ENCODE measurements at places on chromosomes 12 and 14.

DNA sequence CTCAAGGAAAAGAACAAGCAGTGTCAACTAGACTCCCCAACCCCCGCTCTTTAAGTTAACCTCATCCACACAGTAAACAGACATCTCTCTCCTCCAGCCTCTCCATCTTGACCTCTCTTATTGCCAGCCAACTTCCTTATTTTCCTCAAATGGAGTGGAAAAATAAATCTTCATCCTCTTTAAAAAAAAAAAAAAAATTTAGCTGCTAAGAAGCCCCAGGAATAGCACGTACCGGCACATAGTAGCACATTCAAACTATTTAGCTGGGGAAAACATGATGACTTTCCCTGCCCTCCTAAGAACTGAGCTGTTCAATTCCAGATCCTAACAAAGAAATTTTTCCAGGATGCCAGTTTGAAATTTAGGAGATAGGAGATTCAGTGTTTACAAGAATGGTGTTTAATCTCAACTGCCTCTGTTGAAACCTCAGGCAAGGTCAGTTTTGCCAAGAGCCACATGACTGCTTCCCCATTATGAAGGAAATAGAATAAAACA, 90.8 kb downstream of the EPS8 start:
- no peaks in the 10 kb centered on the region for H3K36me3 ChIP-seq
- DNase-seq = no peak
- H3K4me1 ChIP-seq = peaks cover 27% of the 10 kb centered on the region
- H3K27ac ChIP-seq = no peak overlapping the region
- peaks cover 3% of the 10 kb centered on the region for H3K27me3 ChIP-seq

DNA sequence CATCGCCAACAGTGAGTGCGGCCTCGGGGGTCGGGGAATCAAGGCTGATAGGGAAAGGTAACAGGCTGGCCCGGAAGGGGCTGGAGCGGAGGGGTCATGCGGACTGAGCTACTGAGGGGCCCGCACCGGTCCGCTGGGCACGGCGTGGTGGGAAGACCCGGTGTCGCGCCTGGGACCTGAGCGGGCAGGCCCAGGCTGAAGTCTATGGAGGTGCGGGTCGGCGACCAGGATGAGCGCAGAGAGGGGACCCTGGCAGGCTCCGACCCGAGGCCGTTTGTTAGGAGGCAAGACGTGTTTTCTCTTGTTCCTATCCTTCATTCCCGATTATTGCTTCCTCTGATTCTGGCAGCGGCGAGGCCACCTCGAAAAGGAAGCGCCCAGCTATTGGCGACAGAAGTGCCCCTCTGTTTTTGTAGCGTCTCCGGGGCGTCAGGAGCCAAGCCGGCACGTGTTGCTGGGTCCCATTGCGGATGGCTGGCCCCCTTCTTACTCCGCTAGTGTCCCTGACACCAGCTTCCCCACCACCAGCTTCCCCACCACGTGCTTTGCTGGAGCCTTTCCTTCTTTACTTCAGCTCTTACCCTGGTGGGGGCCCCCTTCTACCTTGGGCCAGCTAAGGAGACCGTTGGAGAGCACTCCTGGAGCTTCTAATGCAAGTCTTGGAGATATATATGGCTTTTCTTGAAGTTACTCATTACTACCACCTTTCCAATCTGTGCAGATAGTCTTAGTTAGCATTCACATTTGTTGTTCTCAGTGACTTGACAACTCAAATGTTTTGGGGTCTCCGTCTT, 653 bp downstream of the PA2G4 start:
- H3K27ac ChIP-seq = peak overlapping the region; percentile 99
- H3K36me3 ChIP-seq = peaks cover 48% of the 10 kb centered on the region
- peak; percentile 42 for DNase-seq

DNA sequence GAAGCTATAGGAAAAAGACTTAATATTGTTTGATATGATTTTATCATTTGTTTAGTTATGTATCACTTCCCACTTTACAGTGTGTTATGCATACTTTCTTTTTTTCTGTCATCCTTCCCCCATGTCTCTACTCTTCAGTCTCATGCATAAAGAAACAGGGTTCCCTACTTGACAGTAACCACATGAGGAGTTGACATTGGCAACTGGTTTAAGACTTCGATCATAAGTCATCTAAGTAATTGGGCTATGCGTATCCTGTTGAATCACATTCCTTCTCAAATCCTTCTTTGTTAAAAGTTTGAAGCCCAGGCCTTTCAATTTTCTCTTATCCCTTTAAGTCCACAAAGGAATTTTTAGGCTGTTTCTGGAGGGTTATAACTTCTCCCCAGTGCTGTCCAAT, 358.7 kb downstream of the RAD51B start:
- DNase-seq = no peak
- H3K27me3 ChIP-seq = no peaks in the 10 kb centered on the region
- no peaks in the 10 kb centered on the region for H3K36me3 ChIP-seq
- no peak overlapping the region for H3K4me3 ChIP-seq
- peaks cover 26% of the 10 kb centered on the region for H3K4me1 ChIP-seq
- no peak overlapping the region for H3K27ac ChIP-seq

- peak; percentile 92 for DNase-seq
- no peaks in the 10 kb centered on the region for H3K27me3 ChIP-seq
- peaks cover 5% of the 10 kb centered on the region for H3K4me1 ChIP-seq
- H3K4me3 ChIP-seq = peak overlapping the region; percentile 76
- no peaks in the 10 kb centered on the region for H3K36me3 ChIP-seq
These were observed 199.5 kb upstream of the DCN start for GRCh38 chr12:91382081-91382543.

- H3K4me3 ChIP-seq = no peak overlapping the region
- no peaks in the 10 kb centered on the region for H3K27me3 ChIP-seq
- no peak for DNase-seq
- no peaks in the 10 kb centered on the region for H3K36me3 ChIP-seq
- no peaks in the 10 kb centered on the region for H3K4me1 ChIP-seq
These were observed 56.2 kb upstream of the ARHGAP5 start for GRCh38 chr14:32020882-32021281.

DNA sequence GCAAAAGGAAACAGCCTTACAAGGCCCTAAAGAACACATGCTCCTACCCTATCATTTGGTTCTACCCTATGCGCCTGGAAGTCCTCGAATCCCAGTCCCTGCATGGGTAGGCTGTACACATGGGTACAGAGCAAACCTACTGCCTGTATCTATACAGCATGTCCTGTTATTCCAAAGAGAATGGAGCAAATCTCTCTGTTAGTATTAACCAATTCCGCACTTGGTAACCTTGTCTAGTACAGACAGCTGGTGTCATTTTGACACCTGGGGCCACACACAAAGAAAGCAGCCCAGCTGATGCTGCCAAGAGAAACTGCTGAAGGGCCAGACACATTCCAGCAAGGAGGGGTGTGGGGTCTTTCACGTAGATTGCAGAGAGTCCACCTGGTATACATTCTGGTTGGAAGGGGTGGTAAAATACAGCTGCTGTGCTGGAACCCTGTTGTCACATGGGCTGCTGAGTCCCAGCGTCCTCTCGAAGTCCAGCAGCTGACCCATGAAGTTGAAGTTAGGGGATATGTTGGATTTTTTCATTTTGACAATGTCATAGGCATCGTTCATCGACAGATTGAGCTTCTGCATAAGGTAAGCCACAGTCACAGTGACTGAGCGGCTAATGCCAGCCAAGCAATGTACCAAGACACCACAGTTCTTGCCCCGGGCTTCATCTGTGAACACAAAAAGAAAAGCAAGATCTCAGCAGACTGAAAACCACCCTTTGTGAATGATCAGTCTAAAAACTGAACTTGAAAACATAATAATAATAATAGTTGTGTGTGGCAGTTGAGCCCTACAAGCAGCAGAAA, 3.2 kb downstream of the DUSP6 start:
- peak overlapping the region; percentile 89 for H3K4me3 ChIP-seq
- DNase-seq = no peak
- H3K36me3 ChIP-seq = peaks cover 25% of the 10 kb centered on the region
- peaks cover 4% of the 10 kb centered on the region for H3K27me3 ChIP-seq
- H3K27ac ChIP-seq = no peak overlapping the region
